Neural crest cell (in vitro differentiated cells): ENCODE measurements at places on chromosomes 6 and 20.
A peak's percentile ranks its signal among the peaks of the same experiment; 100 is the strongest.

DNA sequence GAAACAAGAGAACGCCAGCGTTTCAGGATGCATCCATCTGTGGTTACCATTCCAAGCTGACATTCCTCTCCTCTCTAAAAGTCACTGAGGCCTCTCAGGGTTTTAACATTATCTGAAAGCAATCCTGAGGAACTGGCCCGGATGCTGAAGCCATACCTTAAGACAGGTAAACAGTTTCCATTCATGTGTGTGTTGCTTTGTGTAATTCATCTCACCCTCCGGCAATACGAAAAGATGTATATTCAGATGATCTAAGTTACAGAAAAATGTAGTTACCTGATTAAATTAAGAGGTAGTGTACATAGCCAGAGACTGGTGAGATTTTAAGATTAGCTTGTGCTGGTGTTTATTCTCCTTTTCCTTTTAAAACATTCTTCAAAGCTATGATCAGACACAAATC is 68.4 kb upstream of the BACH2 start:
- DNase-seq, result no peak

DNA sequence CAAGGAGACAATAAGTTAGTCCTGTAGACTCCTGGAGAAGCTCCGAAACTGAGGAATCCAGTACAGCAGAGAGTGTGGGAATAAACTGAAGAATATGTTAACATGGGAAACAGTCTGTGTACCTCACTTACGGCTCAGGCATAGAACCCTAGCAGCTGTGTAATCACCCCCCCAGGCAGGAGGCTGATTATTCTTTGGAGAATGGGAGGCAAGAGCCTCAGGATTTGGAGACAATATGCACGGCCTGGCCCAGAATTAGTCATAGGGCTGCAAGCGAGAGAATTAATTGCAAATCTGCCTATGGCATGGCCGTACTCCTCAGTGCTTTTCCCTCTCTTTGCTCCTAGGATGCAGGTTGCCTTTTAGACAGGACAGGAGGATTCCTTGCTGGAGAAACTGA is 27.5 kb upstream of the FYN start:
- DNase-seq, result no peak

DNA sequence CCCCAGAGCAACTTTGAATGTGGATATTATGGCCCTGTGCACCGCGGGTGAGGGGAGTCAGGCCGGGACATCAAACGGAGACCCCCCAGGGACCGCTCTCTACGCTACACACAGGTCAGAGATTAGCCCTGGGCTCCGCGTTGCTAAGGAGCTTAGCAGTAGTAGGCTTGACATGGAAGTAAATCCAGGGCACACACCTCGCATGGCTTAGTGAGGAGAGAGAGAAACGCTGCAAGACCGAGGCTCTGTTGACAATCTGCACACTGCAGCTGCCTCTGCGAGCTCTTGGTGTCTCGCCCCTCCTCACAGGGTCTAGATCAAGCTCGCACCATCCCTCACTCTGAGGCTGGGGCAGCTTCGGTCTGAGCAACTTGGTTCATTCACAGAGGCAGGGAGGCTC is 116.1 kb upstream of the CDH4 start:
- DNase-seq, result peak; percentile 6

DNA sequence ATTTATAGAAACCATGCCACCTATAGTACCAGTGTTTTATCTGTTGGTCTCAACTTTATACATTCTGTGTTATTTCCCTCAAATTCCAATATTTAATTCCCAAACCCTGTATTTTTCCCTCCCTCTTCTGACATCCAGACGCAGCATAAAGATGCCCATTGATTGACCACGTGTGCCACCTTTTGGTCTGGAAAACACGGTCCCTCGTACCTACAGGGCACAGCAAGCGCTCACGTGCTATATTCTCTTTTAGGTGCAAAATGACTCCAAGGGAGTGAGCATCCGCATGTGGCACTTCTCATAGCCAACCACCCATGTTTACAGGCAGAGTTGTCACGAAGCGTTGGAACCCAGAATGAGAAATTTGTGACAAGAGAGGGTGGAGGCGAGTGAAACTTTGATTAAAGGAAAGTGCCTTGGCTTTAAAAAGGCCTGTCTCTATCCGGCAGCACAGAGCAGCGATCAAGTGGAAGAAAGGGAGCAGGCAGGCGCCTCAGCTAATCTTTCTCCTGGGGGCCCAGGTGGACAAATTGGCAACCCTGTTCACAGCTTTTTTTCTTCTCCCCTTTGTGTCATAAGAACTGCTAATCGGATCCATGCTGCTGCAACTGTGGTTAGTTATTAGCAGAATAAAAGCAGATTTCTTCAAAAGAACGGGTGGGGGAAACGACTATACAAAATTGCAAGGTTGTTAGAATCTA is 225.9 kb downstream of the TMEM242 start:
- no peak for DNase-seq

GRCh38 chr20:38141204-38141888 is 23.7 kb downstream of the TGM2 start:
- DNase-seq, result no peak

DNA sequence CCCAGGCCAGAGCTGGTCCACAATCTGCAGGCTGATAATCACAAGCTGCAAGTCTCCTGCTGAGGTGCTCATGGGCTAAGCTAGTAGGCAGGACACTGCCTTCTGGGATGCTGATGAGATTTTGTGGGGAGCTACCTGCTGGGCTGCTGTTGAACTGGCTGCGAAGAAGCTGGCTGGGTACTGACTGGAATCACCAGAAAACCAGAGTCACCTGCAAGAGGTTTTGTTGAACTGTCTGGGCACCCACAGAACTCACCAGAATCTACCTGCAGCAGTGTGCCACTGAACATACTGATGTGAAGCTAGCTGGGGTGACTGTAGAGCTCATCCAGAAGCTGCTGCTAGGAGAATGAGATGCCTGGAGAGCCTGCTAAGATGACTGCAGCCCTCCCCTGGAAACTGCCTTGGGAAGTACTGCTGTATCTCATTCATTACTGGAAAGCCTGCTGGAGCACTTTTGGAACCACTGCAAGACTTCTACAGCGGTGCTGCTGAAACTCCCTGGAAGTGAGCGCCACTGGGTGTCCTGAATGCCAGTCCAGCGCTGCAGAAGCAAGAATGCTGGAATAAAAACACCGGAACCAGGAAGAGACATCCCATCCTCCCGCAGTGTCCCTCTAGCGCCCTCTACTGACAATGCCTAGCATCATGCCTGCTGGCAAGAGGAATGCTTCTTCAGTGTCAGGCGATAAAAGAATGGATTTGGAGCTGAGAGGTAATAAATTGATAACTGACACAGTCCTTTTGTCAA is 64.9 kb upstream of the ARHGAP18 start:
- peak; percentile 75 for DNase-seq

DNA sequence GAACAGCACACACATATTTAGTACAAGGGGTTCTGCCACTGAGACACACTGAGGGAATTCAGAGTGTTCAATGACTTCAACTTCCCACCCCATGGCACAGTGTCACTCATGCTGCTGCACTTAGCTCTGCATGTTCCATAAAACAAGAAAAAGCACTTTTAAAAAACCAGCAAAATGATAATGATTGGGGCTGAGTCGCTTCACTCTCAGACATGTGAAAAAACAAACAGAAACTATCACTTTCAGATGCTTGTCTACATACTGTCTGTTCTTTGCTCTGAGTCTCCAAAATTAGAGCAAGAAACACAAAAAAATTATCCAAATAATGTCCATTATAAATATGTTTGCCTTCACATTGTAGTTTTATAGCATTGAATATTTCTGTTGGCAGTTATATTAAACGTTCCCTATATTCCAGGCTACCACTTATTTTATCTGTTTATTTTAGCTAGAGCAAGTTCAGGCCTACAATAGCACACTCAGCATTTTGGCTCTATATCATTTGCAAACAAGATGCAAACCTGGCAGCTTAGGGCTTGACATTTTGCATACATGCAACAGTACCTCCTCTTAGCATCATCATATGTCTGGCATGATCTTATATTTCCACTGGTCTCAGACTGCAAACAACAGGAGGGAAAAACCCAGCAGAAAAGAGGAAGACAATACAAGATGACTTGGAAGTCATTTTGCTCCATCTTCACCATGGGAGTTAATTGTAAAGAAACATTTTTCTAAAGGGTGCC is 398.8 kb downstream of the HACE1 start:
- no peak for DNase-seq

GRCh38 chr6:22800451-22800850 is 231.1 kb downstream of the HDGFL1 start:
- DNase-seq, result no peak

DNA sequence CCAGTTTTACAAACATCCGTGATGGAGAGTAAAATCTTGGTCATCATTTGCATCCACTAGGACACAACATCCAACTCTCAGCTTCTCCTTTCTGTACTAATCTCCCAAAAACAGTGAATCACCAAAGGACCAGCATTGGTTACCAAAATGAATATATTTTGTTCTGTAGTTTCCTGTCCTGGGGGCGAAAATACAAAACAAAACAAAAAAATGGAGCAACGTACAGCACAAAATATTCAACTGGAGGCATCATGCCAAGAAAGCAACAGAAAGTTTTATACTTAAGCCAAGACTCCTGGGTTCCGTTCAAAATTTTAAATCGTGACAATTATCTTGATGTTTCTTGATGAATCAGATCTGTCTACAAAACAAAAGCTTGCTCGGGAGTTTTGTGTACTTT is 126.6 kb upstream of the CCDC28A start:
- no peak for DNase-seq

DNA sequence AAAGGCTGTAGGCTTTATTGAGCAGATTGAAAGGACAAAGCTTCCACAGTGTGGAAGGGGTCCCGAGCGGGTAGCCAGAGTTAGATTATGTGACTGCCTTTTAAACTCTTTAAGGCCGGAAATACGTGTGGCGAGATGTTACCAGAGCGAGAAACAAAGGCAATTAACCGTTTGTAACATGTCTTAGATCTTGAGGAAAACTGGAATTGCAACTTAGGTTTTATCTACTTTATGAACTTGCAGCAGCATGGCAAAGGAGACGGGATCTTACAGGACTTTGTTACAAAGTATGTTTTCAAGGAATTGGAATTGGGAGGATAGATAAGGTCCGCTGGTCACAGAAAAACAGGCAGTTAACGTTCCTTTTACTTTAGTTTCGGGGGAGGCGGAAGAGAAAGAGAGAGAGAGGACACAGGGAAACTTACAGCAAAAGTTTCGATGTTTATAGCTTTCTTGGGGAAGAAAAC is 594.7 kb upstream of the ADGRB3 start:
- peak; percentile 2 for DNase-seq

GRCh38 chr20:48661575-48662455 is 166.0 kb downstream of the PREX1 start:
- DNase-seq, result no peak

GRCh38 chr6:87929843-87930288 is 117.8 kb upstream of the SPACA1 start:
- DNase-seq, result peak; percentile 78

GRCh38 chr6:7124636-7125035 is 16.9 kb downstream of the RREB1 start:
- DNase-seq, result no peak

GRCh38 chr6:77354581-77354980 is 108.7 kb downstream of the HTR1B start:
- no peak for DNase-seq

DNA sequence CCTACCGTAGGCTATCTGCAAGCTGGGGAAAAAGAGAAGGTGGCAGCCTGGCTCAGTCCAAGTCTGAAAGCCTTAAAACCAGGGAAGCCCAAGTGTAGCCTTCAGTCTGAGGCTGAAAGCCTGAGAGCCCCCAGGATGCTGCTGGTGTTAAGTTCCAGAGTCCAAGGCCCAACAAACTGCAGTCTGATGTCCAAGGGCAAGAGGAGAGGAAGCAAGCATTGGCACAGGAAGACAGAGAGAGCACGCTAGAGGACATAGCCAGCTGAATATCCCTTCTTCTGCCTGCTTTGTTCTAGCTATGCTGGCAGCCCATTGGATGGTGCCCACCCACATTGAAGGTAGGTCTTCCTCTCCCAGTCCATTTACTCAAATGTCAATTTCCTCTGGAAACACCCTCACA is 12.1 kb upstream of the L3MBTL1 start:
- no peak for DNase-seq

DNA sequence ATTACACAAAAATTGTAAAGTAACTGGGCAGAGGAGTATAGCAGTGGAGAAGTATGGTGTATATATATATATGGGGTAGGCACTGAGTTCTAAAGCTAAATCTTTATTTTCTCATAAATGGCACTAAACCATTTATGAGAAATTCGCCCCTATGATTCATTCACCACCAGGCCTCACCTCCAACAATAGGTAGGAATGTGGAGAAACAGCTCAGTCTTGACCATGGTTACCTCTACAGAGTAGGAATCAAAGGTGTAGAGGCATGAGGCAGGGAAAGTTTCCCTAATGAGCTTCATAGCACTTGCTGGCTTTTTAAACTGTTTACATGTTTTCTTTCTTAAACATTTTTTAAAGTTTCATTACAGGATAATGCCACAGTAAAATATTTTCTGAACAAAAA is 36.9 kb upstream of the SUMO4 start:
- DNase-seq, result no peak

GRCh38 chr20:12575352-12576095 is 433.2 kb upstream of the SPTLC3 start:
- no peak for DNase-seq

- DNase-seq, result no peak
These were observed 255.5 kb downstream of the KIF16B start for GRCh38 chr20:16317445-16318362.

DNA sequence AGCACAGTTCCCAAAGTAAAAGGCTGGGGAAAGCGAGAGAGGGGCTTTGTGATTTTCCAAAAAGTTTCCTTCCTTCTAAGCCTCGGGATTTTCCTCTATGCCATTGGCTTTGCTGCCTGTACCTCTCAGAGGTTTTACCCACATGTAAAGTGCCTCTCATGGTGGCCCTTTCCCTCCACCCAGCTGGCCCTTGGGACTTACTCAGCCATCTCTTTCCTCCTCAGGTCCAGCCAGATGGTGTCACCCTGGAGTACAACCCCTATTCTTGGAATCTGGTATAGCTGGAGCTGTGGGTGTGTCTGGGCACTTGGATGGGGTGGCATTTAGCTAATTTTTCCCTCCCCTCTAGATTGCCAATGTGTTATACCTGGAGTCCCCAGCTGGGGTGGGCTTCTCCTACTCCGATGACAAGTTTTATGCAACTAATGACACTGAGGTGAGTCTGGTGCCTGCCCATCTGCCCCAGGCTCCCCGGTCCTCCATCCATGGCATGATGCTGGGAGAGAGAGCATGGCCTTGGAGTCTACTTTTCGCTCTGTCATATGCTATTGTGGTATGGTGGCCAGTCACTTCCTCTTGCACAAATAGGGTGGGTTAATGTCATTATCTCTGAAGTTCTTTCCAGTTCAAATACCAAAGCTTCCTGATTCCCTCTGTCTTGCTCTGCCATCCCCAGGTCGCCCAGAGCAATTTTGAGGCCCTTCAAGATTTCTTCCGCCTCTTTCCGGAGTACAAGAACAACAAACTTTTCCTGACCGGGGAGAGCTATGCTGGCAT is 1.1 kb downstream of the CTSA start:
- DNase-seq, result no peak
